ENCODE measurements at places on chromosomes 16 and 17.

- no peak for DNase-seq
Observed at GRCh38 chr16:1731073-1731472, 25.1 kb downstream of the MAPK8IP3 start.

- no peak for DNase-seq
Observed at GRCh38 chr17:79075861-79076406, 1.3 kb downstream of the ENGASE start.

DNA sequence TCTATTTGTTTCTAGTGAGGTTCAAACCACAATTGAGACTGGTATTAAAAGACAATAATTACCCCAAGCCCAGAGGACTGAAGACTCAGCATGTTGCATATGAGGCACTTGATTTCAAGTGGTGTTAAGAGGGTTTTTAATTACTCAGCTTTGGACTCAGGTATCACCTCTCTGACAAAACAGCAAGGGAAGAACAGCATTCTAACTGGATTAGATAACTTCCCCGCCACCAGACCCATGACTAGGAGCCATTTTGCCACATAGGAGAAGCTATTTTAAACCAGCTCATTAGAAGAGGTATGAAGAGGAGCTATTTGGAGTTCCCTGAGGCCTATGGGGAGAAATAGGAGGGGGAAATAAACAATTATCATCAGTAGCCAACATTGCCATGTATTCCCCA, 226.1 kb upstream of the TOX3 start:
- DNase-seq, result no peak

GRCh38 chr17:38428112-38428642, at the start of gene ARHGAP23:
TSS of gene ARHGAP23 (plus strand) at chr17:38428464. CDS start at chr17:38428486, 22 bp downstream.
- peak; percentile 34 for DNase-seq

DNA sequence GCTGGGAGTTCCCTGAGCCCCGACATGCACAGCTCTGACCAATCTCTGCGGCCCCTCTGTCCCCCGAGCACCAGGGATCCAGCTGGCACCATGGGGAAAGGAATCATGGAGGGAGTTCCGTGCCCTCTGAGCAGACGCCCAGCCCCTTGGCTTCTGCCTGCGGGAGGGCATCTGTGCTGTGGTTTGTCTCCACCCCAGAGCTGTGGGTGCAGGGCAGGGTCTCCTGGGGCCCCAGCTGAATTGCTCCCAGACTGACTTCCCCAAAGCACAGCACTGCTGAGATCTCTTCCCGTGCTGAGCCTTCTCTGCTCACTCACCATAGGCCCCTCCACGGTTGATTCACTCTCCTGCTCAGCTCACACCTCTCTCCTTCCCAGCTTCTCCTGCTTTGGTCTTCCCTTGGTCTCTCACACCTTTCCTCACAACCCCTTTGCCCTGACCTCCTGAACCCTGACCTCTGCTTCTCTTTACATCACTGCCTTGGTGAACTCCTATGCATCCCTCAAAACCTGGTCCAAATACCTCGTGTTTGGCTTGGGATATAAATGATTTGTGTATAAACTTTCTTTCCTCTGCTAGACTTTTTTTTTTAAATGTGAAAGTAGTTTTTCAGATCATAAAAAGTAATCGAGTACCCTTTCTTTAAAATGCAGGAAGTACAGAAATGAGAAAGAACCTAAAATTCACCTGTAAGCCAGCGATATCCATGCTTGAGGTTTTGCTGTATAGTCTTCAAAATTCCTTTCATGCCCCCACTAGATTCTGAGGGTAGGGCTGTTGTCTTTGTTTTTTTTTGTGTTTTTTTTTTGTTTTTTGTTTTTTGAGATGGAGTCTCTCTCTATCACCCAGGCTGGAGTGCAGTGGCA, 265.3 kb downstream of the SEC14L1 start:
- no peak for DNase-seq

- no peak for DNase-seq
Observed at GRCh38 chr16:27921134-27921533, 142.4 kb downstream of the GSG1L start.

GRCh38 chr17:49911719-49912118, 57.3 kb upstream of the DLX4 start:
- DNase-seq, result no peak

GRCh38 chr17:48757524-48757961, 29.0 kb upstream of the HOXB13 start:
- DNase-seq, result no peak

GRCh38 chr16:54487933-54488332, 201.3 kb upstream of the IRX3 start:
- no peak for DNase-seq

DNA sequence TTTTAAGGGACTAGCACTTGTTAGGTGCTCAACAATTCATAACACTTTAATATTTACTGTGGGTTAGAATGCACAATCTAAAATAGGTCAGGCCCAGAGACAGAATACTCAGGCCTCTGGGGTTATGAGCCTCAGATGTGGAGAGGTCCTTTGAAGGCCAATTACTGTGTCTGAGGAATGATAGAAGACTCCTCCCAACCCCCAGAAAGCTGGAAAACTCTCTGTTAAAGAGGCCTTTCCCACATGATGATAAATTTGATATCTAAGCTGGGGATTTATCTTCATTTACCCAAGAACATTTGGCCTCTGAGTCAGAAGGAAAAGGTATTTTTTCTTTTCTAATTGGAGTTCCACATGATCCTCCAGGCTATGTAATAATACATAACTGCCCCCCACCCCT, 41.1 kb upstream of the MMD start:
- DNase-seq, result no peak

- no peak for DNase-seq
Observed at GRCh38 chr16:70349783-70350182, 3.1 kb downstream of the DDX19A start.

- no peak for DNase-seq
Observed at GRCh38 chr17:57873261-57874057, 23.6 kb upstream of the MRPS23 start.

- no peak for DNase-seq
Observed at GRCh38 chr17:15194859-15195277, 70.3 kb downstream of the PMP22 start.

GRCh38 chr17:66715745-66716156, 119.2 kb upstream of the CACNG5 start:
- peak; percentile 39 for DNase-seq

DNA sequence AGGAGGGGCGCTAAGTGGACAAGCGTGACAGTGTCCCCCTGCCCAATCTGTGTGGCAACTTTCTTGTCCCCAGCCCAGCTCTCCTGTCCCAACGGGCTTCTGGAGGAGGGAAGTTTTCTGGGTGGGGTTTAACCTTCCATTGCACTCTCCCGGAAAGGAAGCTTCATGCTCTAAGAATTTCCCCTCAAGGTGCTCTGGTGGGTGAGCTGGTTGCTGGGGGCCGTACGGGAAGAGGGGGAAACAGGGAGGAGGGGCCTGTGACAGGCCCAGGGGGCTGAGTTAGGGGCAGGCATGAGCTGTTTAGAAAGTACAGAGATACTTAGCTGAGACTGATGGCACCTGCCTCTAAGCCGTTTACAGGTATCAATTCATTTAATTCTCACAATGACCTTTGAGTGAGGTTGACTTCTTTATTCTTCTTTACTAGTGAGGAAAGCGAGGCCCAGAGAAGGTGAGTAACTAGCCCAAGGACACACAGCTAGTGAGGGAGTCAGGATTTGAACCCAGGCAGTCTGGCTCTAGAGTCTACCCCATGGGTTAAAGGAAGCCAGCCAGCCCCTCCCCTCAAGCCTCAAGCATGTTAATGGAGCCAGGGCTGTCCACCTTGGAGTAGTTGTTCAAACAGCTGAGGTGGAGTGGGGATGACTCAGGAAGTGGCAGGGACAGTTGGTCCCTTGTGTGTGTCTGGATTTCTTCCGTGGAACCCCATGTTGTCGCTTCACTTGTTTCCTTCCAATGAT, 18.9 kb downstream of the ADGRG1 start:
- no peak for DNase-seq

GRCh38 chr17:82802075-82802780, 37.6 kb downstream of the ZNF750 start:
- no peak for DNase-seq

GRCh38 chr16:83802135-83802534, 5.6 kb upstream of the HSBP1 start:
- no peak for DNase-seq

GRCh38 chr16:82672676-82673075, 45.9 kb downstream of the CDH13 start:
- DNase-seq, result no peak

- DNase-seq, result no peak
Observed at GRCh38 chr16:49664221-49665215, 191.4 kb downstream of the ZNF423 start.

GRCh38 chr17:6651919-6652452, 424 bp downstream of the C17orf100 start:
- DNase-seq, result peak; percentile 47

DNA sequence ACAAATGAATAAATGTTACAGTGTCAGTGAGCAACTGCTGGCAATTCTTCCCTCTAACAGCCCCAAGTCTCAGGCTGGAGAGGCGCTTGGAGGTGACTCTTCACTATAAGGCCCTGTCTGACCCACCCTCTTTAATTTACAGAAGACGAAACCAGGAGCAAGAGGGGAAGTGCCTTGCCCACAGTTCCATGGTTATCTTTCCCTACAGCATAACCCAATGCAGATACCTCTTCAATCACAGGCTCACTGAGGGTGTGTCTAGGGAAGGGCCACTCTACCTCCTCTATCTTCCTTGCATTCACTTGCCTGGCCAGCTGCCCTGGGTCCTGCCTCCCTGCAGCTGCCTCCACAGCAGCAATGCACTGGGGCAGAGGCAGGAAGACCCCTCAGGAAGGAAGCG, 9.6 kb upstream of the N4BP1 start:
- no peak for DNase-seq

GRCh38 chr16:17305694-17306093, 165.1 kb downstream of the XYLT1 start:
- DNase-seq, result peak; percentile 39

DNA sequence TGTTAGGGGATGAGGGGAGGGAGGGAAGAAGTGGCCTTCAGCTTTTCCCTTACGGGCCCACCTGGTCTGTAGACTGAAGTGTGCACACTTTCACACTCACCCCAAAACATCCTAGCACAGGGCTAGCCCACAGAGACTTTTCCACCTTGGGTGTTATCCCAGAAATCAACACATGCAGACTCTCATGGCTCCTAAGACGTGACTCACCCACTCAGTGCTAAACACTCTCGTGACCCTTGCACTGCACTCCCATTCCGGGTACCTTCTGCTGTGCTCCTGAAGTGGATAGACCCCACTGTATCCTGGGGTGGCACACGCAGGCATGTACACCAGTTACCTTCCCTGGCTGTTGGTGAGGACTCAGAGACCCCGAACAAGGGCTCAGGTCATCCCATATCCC, 23.0 kb upstream of the ABCC3 start:
- DNase-seq, result no peak

GRCh38 chr17:56973520-56973919, 4.4 kb upstream of the SCPEP1 start:
- no peak for DNase-seq

DNA sequence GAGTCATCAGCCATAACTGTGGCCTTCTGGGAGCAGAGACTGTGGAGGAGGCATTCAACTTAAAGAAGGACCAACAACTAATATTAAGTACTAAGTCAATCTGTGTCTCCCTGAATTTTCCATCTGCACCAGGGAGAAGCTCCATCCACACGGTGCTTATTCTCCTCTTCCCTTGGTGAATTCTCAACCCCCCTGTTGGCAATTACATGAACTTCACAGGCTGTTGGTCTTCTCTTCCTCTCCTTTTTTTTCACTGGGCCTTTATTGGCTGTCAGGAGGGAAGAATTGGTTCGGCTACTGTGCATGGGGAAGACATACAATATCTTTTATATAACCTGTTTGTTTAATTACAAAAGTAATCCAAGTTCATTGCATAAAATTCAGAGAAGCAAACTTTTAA, 152.8 kb upstream of the IRX6 start:
- DNase-seq, result no peak

GRCh38 chr16:70695331-70696070, 9.6 kb upstream of the MTSS2 start:
- peak; percentile 68 for DNase-seq

GRCh38 chr17:74342224-74342623, 16.2 kb downstream of the KIF19 start:
- DNase-seq, result no peak

All from activated CD8-positive, alpha-beta T cell treated with anti-CD3 and anti-CD28 coated beads, Interleukin-2, amount 10 ng/mL, durations not matched to agents 7 days and 5 days (primary cell).